ENCODE measurements at places on chromosomes 13 and 19. TPM values are rescaled to one million over a fixed set of nuclear protein-coding genes. Genes with fewer than 3 reads are reported as not detected.

INSL3 gene
- not detected for total RNA-seq

NKPD1 gene
- not detected for total RNA-seq

LHFPL6 gene
- total RNA-seq: 53.0 TPM

CGB8 gene
- not detected for total RNA-seq

- no peak for DNase-seq
Observed at GRCh38 chr19:1102407-1103131, 1.2 kb upstream of the GPX4 start.

- DNase-seq: no peak
Observed at GRCh38 chr13:20993661-20994440, 67.5 kb downstream of the LATS2 start.

DNA sequence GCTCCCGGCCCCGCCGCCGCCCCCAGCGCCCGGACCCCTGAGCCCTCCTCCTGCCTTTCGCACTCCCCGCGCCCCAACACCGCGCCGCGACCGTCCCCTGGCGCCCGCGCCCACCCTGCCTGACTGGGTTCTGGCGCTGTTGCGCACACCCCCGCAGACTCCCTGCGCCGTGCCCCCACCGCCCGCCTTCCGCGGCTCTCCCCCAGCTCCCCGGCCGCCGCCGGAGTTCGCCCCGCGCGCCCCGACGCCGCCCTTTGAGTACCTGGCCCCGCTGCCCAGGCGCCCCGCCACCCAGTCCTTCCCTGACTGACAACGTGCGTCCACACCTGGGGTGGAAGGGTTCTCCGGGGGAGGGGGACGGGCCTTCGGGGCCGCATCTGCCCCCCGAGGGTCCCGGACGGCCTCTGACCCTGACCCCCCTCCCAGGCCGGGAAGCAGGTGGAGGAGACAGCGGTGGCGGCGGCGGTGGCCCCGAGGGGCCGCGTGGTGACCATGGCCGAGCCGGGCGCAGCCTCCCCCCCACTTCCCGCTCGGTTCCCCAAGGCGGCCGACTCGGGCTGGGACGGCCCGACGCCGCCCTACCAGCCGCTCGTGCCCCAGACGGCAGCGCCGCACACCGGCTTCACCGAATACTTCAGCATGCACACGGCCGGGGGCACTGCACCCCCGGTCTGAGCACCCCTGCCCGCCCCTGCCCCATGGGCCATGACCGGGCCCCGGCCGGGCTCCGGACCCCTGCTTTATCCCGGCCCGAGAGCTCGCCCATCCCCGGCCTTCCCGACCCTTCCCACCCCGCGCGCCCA, 1.4 kb upstream of the MEGF8 start:
- no peak for DNase-seq

DNA sequence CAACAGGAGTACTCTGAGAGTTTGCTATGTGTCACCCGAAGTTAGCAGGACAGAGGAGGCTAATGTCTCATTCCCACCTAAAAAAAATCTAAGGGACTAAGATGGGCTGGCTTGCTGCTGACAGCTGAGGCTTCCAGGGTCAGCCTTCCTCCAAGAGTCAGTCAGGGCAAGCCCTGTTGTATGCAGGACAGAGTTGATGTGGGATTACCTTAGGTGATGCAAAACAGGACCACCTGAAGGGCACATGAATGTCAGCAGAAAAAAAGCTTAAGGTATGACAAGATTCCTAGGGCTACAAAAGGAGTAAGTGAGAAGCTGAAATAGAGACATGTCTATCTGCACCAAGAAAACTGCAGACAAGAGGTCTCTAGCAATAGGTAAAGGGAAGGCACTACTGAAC, 151.5 kb downstream of the NHLRC3 start:
- no peak for DNase-seq

DNA sequence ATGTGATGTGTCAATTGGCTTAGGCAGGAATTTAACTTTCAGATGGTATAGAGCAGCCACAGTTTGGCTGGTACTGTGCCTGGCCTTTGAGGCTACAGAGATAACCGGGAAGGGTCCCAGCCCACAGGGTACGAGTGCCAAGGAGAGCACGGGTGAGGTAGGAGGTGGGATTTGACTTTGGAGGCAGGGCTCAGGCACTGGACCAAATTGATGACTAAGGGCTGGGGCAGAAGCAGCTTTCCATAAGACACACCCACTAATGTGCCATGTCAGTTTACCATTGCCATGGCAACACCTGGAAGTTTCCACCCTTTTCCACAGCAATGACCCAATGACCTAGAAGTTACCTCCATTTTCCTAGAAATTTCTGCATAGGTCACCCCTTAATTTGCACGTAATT, 466.2 kb downstream of the TSHZ3 start:
- DNase-seq: no peak

DNA sequence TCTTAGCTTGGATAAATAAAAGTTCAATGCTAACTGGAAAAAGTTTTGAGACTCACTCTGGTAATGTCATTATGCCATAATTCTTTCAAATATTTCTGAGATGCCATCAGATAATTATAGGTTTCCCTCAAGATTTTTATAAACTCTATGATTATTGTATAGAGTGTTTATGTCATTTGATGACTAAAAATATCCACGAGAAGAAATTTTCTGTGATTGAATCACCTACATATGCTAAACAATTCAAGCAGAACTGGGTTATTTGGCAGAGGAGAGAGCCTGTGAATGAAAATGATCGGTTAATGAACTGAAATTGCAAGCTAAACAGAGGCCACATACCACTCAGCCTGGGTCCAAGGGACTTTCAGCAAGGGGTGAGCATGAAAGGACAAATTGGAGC, 92.6 kb upstream of the TSC22D1 start:
- no peak for DNase-seq

GRCh38 chr13:48567515-48568369, 34.9 kb upstream of the RCBTB2 start:
- no peak for DNase-seq
